IPS DF 6.9 (cell line): ENCODE measurements at places on chromosomes 7 and 10.

- DNase-seq = no peak
Measured at GRCh38 chr10:129089341-129089740, 377.7 kb upstream of the MGMT start.

DNA sequence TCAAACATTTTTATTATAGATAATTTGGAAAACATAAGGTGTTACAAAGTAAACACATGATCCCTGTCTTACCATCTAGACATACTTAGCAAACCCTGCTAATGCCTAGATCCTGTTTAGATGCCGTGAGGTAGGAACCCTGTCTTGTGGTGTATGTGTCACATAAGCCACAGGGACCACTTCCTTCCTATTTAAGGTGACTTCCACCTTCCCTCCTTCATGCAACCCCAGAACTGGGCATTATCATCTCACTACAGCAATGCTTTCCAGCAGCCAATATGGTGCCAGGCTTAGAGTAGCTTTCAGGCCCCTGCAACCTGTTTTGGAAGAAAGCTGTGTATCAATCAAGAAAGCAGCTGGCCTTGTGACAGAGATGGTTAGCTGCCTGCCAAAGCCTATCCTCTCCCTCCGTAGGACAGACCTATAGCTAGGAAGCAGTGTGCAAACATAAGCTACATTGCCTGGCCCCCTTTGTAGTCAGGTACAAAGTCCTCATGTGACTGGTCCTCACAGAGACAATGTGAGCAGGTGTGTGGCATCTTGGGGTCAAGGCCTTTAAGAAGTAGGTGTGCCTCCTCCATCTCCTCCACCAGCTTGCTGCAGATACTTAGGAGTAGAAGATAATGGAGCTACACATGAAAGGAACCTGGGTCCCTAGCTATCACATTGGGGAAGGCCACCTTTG lies 146.8 kb downstream of the SPAG6 start:
- DNase-seq = no peak

DNA sequence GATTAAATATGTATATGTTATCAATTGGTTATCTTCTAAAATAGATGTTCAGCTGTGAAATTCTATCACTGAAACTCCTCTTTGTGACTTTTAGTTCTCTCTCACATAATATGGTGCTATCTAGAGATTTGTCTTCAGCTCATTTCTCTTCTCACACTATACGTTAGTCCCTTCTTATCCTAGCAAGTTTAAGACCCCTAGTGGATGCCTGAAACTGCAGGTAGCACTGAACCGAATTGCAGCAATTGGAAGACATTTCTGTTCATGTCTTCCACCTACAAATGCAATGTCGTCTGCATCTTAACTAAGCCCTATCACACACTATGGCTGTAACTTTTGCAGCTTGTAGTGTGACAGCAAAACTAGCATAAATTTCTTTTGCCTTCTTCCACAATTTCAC lies 442.7 kb upstream of the POM121L12 start:
- DNase-seq = no peak

DNA sequence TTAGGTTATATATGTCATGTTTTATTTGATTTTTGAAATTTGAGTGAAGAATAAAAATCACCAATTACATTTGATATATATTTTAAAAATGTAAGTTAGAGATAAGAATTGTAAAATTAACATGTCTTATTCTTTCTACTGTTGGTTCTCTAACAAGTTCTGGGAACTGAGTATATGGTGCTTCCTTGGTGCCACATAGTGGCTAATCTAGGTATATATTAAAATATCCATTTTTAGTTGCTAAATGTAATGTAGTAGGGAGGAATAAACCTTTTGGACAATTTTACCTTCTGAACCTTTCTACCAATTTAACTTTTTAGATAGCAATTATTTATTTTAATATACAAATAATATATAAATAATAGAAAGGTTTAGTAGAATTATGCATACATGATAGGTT lies 17.5 kb downstream of the CFAP69 start:
- no peak for DNase-seq

DNA sequence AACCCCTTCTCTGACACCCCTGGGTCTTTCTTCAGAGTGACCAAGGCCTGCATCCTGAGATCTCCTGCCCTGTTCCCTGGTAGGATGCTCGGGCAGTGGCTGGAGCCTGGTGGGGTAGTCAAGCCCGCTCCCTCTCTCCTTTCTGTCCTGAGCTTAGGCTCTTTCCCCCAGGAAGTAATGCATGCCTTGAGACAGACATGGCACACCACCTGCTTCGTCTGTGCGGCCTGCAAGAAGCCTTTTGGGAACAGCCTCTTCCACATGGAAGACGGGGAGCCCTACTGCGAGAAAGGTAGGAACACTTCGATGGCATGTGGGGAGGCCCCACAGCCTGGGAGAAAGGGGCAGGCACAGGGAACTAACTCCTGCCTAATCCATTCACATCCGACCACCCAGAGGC lies 37.9 kb upstream of the BMPR1A start:
- no peak for DNase-seq

DNA sequence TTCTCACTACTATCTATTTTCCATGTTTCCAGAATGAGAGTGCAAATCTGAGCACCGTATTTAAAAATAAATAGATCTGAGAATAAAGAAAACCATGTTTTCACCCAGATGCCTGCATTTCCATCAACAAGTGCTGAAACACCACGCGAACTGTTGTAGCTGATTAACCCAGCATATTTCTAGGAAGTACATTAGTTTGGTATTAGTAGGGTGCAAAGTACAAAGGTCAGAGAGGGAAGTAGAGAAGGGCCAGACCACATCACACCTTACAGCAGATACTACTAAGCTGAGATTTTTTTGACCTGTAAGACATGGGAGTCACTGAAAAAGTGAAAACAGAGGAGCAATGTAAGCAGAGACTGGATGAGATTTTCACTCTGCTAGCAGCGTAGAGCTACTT lies 181.3 kb downstream of the IMMP2L start:
- DNase-seq = no peak

DNA sequence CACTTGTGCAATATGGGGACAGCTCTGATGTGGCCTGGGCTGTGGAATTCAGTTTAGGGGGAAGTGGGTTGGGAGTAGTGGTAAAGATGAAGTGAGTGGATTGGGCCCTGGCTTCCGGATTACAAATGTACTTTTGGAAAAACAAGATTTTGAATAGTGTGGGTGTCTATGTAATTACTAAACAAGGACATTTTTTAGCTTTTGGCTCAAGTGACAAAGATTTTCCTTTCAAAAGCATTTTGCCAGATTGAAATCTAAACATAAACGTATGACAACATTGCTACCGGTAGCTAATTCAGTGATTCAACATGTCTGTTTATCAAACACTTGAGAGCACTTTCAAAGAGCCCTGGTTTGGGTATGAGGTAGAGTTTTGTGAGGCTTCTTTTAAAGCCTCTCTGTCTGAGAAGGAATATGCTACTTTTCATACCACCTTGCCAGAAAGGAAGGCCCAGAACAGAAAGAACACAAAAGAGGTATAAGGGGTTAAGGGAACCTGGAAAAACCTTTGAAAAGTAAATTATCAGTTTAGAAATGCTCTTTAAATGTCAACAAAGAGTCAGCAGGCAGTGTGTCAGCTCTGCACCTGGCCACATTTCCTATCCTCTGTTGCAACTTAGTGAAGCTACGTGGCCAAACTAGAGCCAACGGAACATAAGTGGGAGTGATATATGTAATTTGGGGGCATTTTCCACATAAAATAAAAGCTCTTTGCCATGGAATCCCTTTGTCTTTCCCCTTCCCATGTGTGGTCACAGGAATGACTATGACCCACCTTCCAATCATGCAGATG lies 516.1 kb downstream of the NRG3 start:
- DNase-seq = no peak

GRCh38 chr10:24722131-24722675 lies 1.5 kb downstream of the ARHGAP21 start:
- DNase-seq = no peak

- no peak for DNase-seq
Measured at GRCh38 chr10:58439632-58440364, 54.6 kb downstream of the TFAM start.

DNA sequence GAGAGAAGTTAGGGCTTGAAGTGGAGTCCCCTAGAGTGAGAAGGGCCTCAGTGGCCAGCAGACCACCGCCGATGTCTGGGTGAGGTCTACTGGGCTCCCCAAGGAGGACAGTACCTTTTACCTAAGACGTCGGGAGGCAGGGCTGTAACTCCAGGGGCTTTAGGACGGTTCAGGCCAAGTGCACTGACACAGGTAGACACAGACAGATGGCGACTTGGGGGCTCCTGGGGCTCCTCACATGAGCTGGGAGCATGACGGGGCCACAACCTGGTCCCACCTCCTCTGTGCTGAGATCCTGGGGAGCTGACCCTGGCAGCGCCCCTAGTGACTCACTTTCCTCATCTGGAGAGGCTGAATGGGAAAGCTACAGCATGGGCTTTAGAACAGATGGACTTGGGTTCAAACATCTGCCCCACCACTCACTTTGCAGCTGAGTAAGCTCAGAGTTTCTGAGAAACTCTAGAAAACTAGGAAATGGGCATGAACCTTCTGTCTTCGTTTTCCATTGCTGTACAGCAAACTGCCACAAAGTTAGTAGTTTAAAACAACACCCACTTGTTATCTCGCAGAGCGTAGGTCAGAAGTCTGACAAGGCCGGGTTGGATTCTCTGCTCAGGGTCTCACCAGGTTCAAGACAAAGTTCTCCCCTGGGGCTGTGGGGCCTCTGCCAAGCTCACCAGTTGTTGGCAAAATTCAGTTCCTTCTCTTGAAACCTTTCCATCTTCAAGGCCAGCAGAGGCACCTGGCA lies 4.7 kb upstream of the COMTD1 start:
- DNase-seq = no peak

DNA sequence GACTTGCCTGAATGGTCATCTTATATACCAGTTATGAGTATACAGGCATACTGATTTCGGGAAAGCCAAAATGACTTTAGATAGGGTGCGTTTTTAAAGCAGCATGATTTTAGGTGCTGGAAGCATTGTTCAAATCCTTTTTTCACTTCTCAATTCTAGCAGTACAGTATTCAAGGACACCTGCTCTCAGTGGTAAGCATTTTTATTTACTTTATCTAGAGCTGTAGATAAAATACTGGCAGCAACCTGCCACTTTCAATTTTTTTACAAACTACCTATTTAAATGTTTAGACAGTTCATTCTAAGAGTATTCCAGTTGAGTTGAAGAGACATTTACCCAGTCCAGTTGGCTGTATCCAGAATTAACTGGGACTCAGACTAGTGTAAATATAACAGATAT lies 33.6 kb downstream of the TMEM106B start:
- DNase-seq = no peak

- no peak for DNase-seq
Measured at GRCh38 chr10:126902157-126902556, 3.1 kb upstream of the DOCK1 start.

- no peak for DNase-seq
Measured at GRCh38 chr7:127392182-127392565, 334 bp downstream of the ZNF800 start.

GRCh38 chr7:90625051-90625450 lies 28.9 kb downstream of the CDK14 start:
- DNase-seq = no peak

DNA sequence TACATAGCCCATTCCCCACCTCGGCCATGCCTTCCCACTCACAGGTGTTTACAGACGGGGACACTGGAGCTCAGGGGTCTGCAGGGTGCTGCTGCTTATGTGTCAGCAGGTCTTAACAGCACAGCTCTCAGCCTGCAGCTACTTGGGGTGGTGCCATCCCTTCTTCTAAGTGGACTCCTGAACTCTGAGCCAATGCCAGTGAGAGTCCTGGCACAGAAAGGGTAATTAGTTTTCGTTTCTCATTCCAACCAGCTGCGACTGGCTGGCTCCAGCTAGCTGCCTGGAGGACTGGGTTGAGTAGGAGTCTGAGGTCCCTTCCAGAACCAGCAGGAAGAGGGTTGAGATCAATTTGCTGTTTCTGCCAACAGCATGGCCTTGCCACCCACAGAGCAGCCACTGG lies 88.3 kb upstream of the AGK start:
- DNase-seq = no peak

DNA sequence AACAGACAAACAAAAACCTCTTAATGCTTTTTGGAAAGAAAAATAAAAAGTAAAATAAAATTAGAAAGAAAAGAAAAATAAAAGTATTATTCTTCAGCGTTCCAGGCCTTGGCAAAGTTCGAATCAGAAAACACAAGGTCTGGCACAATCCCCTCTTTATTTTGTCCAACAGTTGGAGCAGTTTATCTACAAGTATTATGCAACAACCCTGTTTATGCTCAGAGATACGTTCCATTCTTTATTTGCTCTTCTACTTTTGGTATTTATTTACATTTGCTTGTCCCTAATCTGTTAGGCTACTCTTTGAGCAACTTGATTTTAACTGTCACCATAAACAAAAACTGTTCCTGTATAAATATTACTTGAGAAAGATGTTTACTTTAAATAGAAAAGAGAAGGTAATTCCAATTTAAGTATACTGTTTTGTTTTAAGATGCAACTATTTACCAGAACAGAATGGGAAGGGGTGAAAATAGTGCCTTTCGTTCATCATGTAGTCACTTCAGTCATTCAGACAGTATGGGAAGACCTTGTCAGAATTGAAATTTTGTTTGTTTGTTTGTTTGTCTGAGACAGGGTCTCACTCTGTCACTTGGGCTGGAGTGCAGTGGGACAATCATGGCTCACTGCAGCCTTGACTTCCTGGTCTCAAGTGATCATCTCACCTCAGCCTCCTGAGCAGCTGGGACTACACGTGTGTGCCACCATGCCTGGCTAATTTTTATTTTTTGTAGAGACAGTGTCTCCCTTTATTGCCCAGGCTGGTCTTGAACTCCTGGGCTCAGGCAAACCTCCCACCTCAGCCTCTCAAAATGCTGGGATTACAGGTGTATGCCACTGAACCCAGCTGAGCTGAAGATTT lies 5.7 kb downstream of the PDK4 start:
- no peak for DNase-seq

DNA sequence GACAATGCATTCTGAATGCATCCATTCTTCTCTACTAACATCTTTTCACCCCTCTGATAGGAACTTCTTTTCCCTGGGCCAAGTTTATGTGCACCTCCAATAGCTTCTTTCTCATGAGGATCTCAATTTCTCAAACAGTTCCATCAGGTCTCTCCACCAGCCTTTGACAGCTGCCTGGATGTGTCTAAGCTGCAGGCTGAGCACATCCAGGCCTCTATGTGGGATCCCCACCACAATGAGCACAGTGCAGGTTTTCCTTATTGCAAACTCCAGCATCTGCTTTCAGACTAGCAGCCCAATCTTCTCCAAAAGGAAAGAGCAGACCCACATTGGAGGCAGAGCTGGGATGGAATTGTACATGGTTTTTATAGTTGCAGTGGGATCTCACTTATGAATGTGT lies 145.3 kb upstream of the TBX20 start:
- DNase-seq = no peak

GRCh38 chr10:128602183-128602582 lies 476.0 kb upstream of the MKI67 start:
- no peak for DNase-seq
